ENCODE measurements at places on chromosomes 2 and 18.

DNA sequence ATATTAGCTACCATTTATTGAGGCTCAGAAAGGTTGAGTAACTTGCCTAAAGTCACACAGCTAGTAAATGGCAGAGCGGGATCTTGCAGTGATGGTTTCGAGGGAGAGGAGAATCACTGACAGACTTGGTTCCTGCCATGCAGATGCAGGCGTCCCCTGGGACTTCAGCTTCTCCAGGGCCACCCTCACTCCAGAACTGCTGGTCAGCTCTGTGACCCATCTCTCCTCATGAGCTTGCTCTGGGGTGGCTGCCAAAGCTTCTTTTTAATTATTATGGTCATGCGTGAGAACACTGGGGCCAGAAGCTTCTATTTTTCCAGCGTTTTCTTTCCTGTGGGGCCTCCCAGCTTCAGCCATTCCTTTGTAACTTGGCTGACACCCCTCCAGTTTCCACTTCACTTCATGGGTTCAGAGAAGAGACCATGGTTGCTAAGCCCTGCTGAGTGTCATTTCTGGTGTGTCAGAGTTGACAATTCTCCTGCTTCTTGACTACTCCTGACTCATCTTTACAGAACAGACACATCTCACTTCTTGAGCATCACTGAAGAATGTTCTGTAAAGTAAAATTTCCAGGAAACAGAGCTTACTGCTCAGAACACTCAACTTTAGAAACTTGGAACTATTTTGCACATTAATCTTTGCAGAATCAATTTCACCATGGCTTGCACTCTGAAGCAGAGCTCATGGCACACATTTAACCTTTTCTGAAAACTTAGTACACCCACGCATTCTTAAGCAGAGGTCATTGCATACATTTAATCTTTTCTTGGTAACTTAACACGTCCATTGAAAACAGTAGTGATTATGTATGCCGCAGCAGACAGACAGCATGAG lies 70.4 kb downstream of the IL1R2 start:
- DNase-seq, result no peak

- DNase-seq, result no peak
Observed at GRCh38 chr2:181228661-181229060, 228.5 kb upstream of the ITGA4 start.

- DNase-seq, result no peak
Observed at GRCh38 chr2:145186303-145186702, 666.4 kb upstream of the ZEB2 start.

- no peak for DNase-seq
Observed at GRCh38 chr2:101431486-101431885, 43.4 kb downstream of the RFX8 start.

DNA sequence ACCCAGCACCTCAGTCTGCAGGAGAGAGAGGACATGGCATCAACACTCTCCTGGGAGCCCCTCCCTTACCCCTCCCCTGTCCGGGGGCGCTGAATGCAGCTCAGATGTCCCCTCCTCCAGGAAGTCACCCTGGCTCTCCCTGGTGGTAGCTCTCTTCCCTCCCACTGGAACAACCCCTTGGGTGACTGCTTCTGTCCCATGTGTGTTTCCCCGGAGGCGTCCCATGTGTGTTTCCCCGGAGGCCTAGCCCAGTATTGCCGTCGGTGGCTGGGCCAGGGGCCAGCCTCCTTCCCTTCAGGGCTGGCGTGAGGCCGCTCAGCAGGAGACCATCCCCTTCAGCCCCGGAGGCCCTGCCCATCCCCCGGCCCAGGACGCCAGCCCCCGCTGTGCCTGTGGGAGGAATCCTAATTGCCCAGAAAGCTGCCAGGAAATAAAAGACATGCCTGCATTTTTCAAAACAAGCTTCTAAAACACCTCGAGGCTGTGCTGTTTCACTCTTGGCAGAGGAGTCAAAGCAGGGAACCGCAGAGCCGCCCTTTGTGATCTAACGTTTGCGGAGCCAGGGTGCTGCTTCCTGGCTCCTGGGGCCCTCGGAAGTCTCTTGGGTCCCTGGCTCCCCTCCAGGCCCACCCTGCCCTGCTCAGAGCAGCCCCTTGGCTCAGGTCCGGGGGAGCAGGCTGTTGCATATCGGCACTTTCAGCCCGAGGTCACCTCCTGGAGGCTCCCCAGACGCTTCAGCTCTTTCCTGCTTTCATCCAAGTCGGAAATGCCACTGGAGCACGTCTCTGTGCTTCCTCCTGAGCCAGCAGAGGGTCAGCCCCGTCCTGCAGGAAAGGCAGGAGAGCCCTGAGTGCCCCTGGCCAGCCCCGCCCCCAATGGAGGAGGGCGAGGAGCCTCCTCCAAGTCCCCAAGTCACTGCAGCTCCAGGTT lies 11.4 kb downstream of the SNED1 start:
- DNase-seq, result no peak

DNA sequence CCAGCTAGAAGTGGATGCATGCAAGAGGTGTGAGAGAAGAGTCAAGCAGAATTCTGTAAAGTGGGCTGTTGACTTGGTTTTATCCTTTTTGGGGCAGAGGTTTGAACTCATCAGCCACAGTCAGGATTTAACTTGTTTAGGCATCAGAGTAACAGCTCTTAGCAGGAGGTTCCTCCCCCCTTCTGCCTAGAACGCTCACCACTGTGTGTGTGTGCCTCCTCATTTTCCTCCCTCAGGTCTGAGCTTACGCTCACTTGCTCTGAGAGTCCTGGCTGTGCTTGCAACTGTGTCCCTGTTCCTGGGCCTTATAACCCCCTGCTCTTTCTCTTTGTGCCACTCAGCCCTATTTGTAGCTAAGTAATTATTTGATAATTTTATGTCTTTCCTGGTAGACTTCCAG lies 167.9 kb downstream of the TMEM182 start:
- no peak for DNase-seq

GRCh38 chr2:240401781-240402551 lies 33.5 kb upstream of the GPC1 start:
- DNase-seq, result no peak

DNA sequence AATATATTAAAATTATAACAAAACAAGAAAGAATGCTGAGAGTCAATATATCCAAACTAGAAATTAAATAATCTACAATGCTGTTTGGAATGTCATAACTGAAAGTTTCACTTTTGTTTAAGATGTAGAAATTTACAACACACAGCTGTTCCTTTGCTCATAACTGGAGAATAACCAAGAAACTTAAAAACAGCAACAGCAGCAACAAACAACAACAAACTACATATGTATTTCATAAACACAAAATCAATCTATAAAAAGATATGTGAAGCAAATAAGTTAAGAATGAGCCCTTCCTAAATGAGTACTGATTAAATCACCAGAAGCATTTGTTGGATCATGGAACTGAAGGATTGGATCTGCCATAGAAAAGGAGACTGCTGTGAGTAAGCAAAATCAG lies 456.5 kb upstream of the ZNF804A start:
- DNase-seq, result no peak

DNA sequence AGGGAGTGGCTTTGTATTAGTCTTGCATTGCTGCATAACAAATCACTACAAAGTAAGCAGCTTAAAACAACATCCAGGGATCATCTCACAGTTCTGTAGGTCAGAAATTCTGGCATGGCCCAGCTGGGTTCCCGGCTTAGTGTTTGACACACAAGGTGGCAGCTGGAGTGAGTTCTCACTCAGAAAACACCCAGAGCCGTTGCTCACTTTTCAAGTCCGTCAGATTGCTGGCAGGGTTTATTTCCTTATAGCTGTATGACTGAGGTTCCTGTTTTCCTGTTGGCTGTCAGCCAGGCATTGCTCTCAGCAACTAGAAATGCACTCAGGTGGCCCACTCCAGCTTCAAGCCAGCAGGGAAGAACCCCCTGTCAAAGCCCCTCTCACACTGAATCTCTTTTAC lies 324.1 kb downstream of the CCDC178 start:
- no peak for DNase-seq

- DNase-seq, result no peak
Observed at GRCh38 chr18:10336749-10337350, 117.6 kb upstream of the APCDD1 start.

DNA sequence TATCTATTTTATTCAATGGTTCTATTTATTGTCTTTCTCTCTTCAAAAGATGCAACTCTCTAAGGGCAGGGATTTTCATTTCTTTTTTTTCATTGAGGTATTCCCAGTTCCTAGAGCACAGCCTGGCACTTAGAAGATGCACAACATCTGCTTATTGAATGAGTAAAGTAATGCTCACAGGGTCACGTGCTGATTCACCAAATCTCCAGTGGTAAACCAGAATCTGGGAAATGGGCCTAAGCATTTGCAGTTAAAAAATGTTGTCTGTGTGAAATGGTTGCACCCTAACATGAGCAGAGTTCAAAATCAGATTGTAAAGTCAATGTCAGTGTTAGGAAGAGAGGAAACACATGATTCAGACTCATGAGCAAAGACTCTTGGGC lies 15.8 kb downstream of the SLC8A1 start:
- DNase-seq, result no peak

DNA sequence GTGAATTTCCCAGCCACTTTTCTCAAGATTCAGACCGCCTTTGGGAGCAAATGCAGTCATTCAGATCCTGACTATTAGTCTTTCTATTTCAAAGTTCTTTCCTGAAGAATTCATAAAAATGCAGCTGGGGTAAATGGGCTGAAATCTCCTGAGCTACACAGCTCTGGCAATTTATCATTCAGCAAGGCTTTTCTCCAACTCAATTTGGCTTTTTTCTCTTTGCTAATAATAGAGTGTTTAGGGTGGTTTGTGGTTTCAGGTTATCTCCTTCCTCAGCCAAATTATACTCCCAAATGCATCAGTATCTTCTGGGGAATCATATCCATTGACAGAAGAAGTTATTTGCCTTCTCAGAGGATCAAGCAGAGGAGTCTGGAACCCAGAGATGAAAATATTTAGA lies 282.4 kb upstream of the SLC14A2 start:
- no peak for DNase-seq

DNA sequence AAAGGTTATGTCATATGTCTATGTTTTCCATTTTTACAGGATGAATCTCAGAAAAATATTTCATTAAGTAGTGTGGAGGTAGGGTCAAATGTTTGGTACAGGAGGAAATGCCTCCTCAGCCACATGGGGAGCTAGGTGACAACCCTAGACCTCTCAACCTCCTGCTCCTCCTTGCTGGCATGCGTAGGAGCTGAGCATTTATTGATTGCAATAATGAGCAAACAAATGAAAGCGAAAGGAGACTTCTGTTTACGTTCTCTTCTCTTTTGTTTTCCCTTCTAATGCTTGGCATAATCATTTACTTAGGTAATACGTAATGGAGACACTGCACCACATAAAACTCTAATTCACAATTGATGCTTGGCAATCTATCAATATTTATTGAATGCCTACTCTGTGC lies 95.1 kb upstream of the CCBE1 start:
- no peak for DNase-seq

DNA sequence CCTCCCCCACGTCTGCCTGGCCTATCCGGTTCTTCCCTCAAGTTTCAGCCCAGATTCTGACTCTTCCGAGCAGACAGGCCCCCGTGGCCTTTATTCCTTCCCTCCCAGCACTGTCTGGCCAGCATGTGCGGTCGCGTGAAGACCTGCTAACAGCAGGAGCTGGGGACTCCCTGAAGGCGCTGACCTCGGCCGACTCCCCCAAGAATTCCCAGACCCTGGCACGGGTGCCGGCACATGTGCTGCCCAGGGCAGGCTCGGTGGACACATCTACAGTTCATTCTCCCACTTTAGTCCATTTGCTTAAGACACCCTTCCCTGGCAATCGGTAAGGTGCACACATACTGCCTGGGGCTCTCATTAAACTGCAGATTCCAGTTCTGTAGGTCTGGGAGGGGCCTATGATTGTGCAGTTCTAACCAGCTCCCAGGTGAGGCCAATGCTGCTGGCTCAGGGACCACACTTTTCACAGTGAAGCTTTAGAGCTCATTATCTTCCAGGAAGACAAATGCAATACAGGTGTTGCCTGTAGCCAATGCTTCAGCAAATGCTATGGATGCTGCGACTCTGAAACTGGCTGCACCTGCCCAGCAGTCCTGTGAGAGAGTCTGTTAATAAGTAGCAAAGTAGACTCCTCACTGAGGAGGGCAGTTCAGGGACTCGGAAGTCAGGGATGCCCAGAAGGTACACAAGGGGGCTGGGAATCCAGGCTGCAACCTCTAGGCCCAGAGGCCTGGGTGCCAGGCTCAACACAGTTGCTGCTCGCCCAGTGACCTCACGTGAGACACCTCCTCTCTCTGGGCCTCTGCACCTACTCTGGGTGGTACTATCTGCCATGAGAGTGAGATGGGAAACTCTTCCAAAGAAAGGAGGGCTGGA lies 45.4 kb upstream of the TAF1B start:
- no peak for DNase-seq

DNA sequence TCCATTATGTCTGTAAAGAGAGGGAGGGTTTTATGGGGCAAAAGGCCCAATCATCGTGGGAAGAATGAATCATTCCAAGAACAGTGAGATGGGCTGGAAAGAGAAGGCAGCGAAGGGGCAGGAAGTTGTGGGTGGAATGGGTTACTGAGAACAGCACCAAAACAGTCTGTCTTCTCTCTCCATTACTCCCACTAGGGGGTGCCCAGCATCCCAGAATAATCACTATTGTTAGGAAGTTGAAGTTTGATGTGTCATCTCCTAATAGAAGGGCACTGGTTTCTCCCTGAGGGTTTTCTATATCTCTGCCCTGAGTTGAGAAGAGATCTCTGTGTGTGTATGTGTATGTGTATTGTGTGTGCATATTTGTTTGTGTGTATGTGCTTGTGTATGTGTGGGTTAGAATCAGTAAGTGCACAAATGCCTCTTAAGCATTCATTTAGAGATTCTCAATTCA lies 76.6 kb upstream of the MAP4K3 start:
- no peak for DNase-seq

GRCh38 chr2:186052930-186053329 lies 314.3 kb downstream of the FSIP2 start:
- DNase-seq, result no peak

- no peak for DNase-seq
Observed at GRCh38 chr2:233210843-233211547, 40.5 kb upstream of the ATG16L1 start.

DNA sequence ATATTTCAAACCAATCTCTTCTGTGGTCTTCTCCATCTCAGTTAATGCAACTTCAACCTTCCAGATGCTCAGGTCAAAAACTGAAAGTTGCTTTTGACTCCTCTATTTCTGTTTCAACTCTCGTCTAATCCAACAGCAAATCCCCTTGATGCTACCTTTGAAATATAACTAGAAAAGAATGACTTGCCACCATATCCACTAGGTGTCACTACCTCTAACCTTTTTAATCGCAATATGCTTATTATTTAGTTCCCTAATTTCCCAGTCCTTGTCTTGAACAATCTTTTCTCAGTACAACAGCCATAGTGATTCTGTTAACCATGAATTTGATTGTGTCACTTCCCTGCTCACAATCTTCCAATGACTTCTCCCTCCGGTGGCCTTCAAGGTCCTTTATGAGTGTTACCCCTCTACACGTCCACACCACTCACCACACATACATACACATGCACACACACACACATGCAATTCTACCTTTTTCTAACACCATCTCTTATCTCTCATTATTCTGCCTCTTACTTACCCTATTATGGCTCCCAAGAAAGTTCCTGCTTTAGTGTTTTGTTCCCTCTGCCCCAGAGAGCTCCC lies 245.5 kb upstream of the KCNJ3 start:
- no peak for DNase-seq

DNA sequence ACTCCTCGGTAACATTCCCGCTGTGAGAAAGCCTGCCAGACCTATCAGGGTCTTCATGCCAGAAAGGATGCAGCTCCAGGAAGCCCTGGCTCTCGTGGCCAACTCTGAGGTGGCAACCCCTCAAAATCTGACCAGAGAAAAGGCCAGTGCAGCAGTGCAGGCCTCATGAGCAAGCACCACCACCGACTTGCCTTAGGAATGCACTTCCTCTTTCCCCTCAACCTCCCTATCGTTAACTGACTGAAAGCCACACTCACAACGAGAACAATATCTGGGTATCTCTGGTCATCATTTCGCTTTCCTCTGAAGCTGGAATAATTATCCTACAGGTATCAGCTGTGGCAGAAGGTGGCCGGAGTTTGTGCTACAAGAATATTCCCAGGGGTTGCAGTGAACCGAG lies 101.4 kb upstream of the POU3F3 start:
- no peak for DNase-seq

Measured in stimulated activated CD8-positive, alpha-beta memory T cell treated with anti-CD3 and anti-CD28 coated beads, Interleukin-7, amount 100 ng/mL, for 1 hour (primary cell).